ENCODE measurements at places on chromosomes 4 and X. TPM values are rescaled to one million over a fixed set of nuclear protein-coding genes. Genes with fewer than 3 reads are reported as not detected.
A peak's percentile ranks its signal among the peaks of the same experiment; 100 is the strongest.

GRCh38 chrX:22922961-22923360 lies 76.8 kb upstream of the DDX53 start:
- DNase-seq: peak; percentile 69

DNA sequence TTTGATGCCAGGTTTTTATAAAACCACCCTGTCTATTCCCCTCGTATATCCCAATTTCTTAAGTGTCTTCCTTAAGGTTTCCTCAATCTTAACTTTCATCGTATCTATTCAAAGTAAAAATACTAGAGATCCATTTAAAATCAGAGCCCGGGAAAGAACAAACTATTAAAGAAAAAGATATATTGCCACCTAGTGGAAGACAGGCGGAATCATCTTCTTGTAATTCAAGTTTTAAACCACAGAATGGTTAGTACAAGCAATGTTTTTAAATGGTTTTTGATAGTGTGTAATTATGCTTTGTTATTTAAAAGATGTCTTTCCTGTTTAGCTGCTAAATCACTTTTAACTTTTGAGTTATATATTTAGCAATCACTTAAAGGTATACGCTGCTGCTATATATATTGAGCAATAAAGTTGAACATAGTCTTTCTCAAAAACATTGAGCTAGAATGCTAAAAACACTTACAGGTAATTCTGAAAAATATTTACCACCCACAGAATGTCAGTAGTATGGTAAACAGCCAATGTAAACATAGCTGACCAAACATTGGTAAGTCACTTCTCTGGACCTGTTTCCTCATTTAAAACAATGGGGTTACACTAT lies 18.2 kb downstream of the PRDM8 start:
- peak; percentile 76 for DNase-seq

DNA sequence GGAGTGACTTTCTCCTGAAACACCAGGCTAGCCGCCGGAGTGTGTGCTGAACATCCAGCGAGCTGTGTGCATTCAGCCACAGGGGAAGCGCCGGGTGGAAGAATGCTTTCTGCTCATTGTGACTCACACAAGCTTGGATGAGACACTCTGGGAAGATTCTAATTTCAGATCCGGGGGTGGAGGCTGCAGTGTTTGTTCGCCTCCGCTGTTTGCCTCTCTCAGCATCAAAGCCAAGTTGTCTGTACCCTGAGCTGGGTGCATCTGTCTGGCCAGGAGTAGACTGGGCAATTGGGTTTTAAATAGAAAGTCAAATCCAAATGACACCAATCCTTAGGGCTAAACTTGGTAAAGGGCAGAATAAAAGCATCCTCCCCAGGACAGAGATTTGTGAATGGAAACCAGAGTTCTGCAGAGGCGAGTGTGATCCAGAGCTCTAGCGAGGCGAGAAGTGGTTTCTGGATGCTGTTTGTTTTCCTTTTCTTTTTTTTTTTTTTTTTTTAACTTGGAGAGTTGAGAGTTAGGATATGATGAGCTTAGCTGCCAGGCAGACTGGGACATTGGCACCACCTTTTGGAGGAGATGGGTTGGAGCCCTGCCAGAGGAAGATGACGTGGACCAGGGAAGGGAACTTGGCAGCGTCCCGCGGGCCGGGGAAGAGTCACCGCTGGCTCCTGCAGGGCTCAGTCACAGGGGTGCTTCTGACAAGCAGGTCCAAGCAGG lies 196.0 kb upstream of the PSAPL1 start:
- peak; percentile 93 for DNase-seq

DNA sequence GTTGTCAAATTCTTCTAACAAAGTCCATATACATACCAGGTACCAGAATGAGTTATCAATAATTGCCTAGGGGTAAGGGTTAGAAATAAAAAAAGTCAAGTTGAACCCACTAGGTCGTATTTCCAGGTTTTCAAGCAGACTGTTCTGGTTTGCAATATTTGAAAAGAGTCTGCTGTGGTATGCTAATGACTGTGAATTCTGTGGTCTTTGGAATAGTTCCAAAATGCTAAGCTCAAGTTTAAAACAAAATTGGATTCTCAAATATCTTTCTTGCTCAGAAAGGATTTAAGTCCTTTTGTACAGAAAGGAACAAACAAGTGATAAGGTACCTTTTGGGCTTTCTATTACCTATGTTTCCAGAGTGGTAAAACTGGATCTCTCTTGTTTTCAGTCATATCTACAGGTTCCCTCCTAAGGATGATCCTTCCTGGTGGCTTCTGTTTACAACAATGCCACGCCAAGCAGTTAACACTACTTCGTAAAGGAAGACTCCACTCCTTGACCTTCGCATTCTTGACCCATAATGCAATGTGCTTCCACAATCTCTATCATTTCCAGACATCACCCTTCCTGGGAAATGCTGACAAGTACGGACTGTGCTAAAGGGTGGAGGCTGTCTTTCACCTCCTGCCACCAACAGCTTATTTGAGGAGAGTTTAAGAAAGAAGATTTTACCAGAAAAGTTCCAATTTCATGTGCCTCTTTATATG lies 531.7 kb upstream of the FTHL17 start:
- DNase-seq: peak; percentile 22

DNA sequence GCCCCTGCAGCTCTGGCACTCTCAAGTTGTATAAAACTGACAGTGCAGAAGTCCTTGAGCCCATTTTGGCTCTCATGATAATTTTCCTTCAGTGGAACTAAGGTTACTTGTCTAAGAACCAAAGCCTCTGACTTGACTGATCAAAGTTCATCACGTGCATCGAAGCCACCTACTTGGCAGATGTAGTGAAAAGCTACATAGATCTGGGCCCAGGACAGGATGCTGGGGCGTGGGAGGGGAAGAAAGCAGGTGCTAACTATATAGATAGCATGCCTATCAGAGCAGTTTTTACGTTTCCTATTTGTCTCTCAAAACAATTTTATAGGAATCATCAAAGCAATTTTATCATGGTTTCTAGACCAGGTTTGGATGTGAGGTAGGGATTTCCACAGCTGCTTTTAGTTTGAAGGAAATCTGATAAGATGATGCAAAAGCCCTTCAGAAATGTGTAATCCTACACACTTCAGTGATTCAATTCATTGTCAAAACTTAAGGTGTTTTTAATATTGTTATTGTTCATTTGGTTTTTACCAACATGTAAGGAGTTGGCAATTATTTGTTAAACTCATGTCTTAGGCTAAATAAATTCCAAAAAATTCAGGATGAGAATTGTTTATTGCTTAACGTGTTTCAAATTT lies 1.2 kb upstream of the CD40LG start:
- DNase-seq: no peak

DNA sequence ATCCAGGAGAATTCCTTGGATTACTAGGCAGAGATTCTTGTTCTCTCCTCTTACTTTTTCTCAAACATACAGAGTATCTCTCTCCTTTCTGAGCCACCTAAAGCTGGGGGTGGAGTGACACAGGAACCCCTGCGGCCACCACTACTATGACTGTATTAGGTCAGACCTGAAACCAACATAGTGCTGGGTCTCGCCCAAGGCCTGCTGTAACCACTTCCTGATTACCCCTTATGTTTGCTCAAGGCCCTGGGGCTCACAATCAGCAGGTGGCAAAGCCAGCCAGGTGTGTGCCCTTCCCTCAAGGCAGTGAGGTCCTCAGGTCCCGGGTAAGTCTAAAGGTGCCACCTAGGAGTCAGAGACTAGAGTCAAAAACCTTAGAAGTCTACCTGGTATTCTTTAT lies 166.4 kb downstream of the PARM1 start:
- no peak for DNase-seq

GRCh38 chr4:151792995-151793394 lies 32.2 kb upstream of the GATB start:
- DNase-seq: no peak

DNA sequence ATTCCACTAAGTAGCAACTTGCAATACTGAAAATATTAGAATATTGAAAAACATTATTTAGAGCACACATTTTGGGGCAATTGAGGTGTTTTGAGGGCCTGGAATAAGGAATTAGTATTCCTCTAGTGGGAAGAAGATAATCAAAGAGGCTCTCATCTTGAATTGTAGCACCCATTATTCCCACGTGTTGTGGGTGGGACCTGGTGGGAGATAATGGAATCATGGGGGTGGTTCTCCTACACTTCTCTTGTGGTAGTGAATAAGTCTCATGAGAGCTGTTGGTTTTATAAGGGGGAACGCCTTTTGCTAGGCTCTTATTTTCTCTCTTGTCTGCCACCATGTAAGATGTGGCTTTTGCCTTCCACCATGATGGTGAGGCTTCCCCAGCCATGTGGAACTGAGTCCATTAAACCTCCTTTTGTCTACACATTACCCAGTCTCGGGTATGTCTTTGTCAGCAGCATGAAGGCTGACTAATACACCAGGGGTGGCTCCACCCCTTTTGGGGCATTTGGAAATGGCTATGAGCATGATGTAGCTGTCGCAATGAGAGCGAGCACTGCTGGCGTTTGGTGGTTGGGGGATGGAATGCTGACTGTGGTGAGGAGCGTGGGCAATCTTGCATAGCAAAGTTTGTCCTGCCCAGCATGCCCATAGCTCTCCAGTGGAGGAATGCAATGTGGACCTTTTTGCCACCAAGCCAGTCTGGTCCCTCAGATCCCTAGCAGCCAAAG lies 308.2 kb downstream of the FRMPD4 start:
- peak; percentile 65 for DNase-seq

DNA sequence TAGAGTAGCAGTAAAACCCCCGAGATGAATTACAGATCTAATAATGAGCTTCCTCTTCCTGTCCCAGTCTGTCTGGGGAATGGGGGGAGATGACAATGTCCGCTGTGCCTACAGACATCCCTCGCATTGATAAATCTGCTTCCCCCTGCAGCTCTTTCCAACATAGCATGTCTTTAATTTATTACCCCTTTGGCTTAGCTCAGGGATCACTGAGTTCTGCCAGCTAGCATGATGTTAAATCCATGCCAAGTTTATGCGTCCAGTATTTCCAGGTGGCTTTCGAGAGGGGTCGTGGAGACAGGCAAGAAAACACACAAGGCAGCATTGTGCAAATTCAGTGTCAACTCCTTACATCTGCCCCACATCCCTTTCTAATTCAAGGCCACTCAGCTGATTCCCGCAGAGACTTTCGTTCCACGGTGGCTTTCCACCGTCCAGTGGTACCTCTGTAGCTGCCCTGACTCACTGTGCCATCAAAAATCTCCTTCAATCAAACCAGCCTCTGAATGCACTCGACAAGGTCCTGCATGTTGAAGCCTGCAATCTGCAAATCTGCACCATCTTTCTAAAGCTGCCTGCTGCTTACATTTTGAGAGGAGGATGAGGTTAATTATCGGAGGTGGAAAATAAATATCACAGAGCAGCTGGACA lies 75.1 kb downstream of the MXRA5 start:
- DNase-seq: no peak

GRCh38 chrX:45358392-45358791 lies 157.7 kb upstream of the DIPK2B start:
- DNase-seq: no peak

- no peak for DNase-seq
Measured at GRCh38 chr4:94828882-94829281, 71.1 kb downstream of the BMPR1B start.

GRCh38 chr4:61201961-61202637 lies 2.0 kb downstream of the ADGRL3 start:
- DNase-seq: peak; percentile 16

GRCh38 chr4:123305736-123306135 lies 90.9 kb upstream of the SPRY1 start:
- no peak for DNase-seq

DNA sequence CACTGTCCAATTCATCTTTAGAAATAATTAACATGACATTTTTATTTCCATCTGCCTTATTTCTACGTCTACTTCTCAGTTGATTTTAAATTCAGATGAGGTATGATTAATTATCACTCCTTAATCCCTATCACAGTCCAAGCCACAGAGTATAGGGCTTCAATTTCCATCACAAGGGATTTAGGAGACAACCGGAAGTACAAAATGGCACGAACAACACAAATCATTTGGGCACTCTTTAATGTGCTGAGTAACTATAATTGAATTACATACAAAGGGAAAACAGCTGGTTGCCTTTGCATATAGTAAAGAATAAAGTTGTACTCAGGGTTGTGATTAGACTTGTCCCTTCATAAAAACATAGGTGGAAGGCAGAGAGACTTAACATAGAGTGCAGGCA lies 290.4 kb upstream of the MAGEB16 start:
- DNase-seq: no peak

GRCh38 chrX:576904-577560 lies 53.6 kb upstream of the SHOX start:
- DNase-seq: no peak

RIPPLY1 gene
- total RNA-seq: not detected

CFP gene
- total RNA-seq: 0.17 TPM

FGF13 gene
- 4.6 TPM for total RNA-seq

BOD1L1 gene
- 34.3 TPM for total RNA-seq

RAI2 gene
- total RNA-seq: 1.3 TPM

GDI1 gene
- 86.5 TPM for total RNA-seq

NUP62CL gene
- not detected for total RNA-seq

FAM13A gene
- total RNA-seq: 21.1 TPM

PCYT1B gene
- 0.17 TPM for total RNA-seq
